ENCODE measurements at places on chromosomes 16 and 17.
A peak's percentile ranks its signal among the peaks of the same experiment; 100 is the strongest.

GRCh38 chr16:68700831-68701230 lies 36.3 kb upstream of the CDH1 start:
- DNase-seq, result no peak

GRCh38 chr17:64498308-64499203 lies 1.7 kb upstream of the POLG2 start:
- DNase-seq, result peak; percentile 39

GRCh38 chr17:38430822-38431221 lies 2.6 kb downstream of the ARHGAP23 start:
- no peak for DNase-seq

DNA sequence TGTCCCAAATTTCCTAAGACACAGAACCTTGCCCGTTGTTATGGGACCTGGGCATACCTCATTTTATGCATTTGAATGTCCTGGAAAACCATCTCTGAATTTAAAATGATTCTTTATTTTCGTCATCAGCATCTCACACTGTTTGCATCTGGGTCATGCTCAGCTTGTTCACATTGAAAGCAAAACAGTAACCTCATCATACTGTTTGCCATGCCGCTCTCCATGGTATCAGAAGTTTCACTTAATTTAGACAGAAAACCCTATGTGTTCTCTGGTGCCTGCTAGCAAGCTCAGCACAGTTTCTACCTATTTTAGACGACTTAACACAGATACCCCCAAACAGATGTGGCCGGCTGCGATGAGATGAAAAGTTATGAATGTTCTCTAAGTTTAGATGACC lies 292.1 kb downstream of the SNX29 start:
- no peak for DNase-seq

GRCh38 chr17:19336938-19337711 lies 25.4 kb downstream of the B9D1 start:
- DNase-seq, result no peak

- DNase-seq, result no peak
These were observed 1247.5 kb upstream of the CDH8 start for GRCh38 chr16:63283721-63284120.

GRCh38 chr17:37191219-37191618 lies 184.6 kb upstream of the C17orf78 start:
- no peak for DNase-seq

- no peak for DNase-seq
These were observed 9.0 kb upstream of the CCDC154 start for GRCh38 chr16:1453316-1453715.
